Vagina (tissue), 2 donors: ENCODE measurements at places on chromosomes 3 and 15.
A peak's percentile ranks its signal among the peaks of the same experiment; 100 is the strongest.

- DNase-seq = no peak
Observed at GRCh38 chr15:73750438-73750837, 2.7 kb downstream of the INSYN1 start.

DNA sequence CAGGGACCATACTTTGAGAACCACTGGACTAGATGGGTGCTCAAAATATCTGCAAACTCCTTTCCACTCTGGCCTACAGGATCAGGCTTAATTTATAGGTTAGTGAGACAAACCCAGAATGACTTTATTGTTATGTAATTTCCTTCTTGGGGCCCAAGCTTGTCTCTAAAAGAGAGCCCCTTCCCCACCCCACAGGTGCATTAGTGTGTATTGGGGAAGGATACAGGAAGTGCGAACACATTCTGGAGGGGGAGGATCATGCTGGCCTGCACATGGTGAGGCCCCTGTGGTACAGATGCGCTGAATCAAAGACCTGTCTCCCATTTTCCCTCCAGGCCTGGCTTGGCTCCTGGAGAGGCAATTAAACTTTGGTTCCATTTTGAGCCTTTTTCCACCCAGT, 273.0 kb upstream of the LRTM1 start:
- DNase-seq = no peak

DNA sequence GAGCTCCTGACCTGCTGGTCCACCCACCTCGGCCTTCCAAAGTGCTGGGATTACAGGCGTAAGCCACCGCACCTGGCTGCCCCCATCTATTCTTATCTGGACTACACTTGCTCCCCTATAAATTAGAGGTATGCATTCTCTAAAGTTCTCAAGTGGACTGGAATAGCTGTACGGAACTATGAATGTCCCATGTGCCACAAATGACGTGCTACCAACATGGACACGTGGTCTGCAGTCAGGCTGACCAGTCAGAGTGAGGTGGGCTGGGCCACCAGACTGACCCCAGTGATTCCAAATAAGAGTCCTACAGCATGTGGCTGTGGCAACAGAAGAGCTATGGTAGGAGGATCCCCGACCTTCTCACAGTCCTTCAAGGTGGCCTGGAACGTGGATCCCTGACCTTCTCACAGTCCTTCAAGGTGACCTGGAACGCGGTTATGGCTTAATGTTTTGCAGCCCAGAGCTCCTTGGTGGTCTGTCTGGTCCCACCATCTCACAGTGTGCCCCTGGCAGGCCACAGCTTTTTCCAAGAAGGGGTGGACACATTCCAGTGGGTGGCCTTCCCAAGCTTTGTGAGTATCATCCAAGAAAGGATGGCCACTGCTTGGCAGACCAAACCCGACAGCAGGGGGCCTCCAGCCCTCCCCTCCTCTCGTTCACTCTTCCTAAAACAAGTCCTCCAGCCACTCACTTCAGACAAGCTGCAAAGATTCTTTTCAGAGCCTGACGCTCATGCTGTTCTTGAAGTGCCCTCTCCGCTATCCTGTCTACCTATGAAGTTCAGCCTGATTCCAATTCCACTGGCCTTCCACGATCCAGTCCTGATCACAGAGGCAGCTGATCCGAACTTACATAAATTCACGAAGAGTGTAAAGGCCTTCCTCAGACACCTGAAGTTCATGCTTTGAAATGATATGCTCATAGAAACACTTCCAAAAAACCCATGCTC, 4.4 kb downstream of the ADAMTS17 start:
- peak; percentile 80 for DNase-seq

DNA sequence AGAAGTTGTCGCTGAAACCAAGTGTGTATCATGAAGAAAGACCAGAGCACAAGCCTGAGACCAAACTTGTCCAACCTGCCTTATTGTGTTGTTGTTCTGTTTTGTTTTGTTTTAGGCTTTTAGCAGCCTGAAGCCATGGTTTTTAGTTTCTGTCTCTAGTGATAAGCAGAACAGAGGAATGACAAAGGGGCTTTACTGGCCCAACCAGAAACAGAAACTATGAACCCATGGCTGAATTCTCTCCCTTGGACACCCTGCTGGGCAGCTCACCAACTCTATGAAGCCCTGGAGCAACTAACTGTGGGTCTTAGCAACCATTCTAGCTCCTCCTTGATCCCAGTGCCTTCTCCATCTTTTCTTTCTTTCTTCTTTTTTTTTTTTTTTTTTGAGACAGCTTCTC, 30.3 kb downstream of the HCLS1 start:
- no peak for DNase-seq

GRCh38 chr3:189995129-189995528, 125.6 kb downstream of the P3H2 start:
- DNase-seq = no peak

DNA sequence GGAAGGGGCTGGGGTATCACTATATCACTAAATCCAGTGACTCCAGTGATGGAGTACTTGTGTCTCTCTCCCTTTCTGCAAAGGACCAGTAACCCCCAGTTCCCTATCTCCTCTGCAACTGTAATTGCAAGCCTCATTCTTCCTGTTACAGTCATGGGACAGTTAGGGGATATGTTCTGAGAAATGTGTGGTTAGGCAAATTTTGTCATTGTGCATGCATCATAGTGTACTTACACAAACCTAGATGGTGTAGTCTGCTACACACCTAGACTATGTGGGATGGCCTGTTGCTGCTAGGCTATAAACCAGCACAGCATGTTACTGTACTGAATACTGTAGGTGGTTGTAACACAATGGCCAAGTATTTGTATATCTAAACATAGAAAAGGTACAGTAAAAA, 2.2 kb downstream of the VPS8 start:
- no peak for DNase-seq

GRCh38 chr3:57821765-57822164, 65.7 kb downstream of the SLMAP start:
- no peak for DNase-seq

DNA sequence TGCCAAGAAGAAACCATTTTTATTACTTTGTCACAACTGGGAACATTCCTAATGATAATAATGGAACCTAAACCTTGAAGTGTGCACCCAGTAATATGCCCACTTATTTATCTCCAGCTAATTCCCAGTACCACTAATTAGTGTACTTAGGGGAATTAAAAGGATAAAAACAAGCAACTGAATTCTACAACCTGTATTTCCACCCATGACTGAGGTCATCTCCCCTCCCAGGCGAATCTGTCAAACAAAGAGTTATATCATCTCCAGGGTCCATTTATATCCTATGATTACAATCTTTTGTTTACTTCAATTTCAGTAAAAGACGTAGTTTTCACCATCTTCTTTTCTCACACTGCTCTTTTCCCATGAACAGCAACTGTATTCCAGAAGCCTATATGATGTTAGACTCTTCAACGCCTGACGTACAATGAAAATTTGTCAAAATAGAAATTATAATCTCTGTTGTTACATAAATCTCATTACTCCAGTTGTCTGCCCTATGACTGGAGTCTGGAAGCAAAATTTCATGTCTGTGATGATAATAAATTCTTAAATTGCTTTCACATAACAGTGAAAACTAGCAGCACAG, 177.6 kb downstream of the GOLIM4 start:
- no peak for DNase-seq

DNA sequence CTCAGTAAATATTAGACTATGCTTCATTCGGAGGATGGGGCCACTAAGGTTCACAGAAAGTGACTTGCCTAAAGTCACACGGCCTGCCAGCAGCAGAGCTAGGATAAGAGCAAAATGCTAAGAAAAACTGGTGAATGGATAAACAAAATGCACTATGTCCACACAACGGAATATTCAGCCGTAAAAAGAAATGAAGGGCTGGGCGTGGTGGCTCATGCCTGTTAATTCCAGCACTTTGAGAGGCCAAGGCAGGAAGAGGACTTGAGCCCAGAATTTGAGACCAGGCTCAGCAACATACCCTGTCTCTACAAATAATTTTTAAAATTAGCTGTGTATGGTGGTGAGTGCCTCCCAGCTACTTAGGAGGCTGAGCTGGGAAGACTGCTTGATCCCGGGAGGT, 7.7 kb downstream of the TKT start:
- no peak for DNase-seq

GRCh38 chr3:135970506-135971116, 5.1 kb downstream of the PPP2R3A start:
- DNase-seq = no peak

DNA sequence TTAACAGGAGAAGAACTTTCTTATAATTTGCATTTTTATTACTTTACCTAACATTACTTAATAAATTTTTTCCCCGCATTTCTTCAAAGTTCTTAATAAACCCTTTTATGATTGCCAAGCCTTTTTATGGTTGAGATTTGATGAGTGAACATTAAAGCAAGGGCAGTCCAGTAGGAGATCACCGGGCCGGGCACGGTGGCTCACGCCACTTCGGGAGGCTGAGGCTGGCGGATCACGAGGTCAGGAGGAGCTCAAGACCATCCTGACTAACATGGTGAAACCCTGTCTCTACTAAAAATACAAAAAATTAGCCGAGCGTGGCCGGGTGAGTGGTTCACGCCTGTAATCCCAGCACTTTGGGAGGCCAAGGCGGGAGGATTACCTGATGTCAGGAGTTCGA, 61.4 kb upstream of the TRA2B start:
- no peak for DNase-seq

DNA sequence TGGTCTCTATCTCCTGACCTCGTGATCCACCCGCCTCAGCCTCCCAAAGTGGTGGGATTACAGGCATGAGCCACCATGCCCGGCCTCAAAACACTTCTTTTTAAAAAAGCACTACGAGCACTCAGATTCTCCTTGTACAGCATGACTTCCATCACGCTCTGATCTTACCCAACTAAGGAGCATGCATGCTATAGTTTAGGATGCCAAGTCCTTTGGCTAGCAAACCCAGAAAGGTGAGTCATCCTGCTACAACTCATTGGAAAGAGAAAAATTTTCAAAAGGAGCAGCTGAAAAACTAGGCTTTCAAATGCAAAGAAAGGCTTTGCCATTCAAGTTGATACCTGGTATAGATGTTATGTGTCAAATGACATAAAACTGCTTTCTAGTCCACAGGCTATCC, 70.3 kb upstream of the PRICKLE2 start:
- no peak for DNase-seq

DNA sequence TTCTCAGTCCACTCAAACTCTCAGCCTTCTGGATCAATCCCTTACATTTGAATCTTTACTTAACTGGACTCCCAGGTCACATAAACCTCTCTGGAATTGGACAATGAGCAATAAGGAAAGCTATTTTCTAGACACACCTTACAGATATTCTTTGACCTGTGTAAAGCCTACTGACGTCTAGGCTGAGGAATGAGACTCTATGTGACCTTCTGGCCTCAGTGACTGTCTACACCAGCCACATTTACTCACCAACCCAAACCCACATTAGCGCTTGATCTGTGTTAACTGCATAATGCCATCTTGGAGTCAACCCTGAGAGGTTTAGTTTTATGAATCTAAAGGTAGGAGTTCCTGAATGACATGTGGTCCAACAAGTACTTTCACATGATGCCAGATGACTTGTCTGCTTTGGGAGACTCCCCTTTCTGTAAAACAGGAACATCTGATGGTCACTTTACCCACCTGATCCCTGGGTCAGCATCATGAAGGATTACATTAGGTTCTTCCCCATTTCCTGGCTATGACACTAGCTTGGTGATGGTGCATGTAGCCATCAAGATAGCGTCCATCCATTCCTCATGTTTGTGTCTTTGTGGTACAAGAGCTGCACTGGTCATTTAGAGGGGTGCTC, 11.4 kb upstream of the COMMD2 start:
- no peak for DNase-seq

GRCh38 chr15:71532994-71533393, 277.4 kb upstream of the NR2E3 start:
- DNase-seq = no peak

DNA sequence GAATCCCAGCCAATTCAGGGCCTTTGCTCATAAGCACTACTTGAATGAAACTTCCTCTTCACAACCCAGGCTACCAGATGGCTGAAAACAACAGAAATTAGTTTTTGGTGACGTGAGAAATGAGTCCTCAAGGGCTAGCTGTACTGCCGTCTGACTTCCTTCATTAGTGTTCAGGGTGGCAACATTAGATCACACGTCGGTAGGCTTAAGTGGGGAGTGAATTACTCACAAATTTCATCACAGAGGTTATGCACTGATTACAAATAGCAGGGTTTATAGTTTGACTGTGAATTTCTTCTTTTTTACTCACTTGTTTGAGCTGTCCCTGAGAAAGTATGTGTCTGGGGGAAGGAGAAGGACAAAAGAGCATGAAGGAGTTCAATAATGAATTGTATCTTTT, 397.2 kb downstream of the GAP43 start:
- no peak for DNase-seq

GRCh38 chr15:60697750-60698149, 218.8 kb upstream of the ICE2 start:
- no peak for DNase-seq

DNA sequence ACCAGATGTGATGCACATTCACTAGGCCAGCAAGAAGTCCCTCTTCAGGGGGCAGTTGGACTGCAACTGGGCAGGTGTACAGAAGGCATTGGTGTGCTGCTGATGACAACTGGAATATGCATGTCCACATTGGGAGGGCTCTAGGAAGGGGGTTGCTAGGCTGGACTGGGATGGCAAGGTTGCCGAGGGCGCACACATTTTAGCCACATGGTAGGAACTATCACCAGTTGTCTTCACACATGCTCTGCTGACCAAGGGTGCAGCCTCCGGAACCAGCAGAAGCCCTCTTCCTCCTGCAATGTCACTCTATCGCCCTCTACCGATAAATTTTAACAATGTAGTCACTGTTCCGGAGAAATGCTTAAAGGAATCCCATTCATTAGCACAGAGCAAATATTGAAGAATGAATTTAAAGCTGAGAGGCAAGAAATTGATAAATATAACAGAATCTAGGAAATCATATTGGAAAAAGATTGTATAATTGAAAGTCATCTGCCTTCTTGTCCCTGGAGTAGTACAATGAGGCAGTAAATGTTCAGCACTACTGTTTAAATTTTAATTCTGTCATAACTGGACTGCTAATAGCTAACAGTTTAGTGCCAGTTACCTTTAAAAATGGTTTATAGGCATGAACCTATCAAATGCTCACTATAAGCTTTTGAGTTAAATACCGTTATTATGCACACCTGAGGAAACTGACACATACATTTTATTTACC, 22.6 kb upstream of the LYSMD4 start:
- DNase-seq = no peak

GRCh38 chr3:195188426-195188927, 82.5 kb downstream of the XXYLT1 start:
- no peak for DNase-seq

GRCh38 chr3:49495023-49495422, 25.0 kb downstream of the DAG1 start:
- no peak for DNase-seq

DNA sequence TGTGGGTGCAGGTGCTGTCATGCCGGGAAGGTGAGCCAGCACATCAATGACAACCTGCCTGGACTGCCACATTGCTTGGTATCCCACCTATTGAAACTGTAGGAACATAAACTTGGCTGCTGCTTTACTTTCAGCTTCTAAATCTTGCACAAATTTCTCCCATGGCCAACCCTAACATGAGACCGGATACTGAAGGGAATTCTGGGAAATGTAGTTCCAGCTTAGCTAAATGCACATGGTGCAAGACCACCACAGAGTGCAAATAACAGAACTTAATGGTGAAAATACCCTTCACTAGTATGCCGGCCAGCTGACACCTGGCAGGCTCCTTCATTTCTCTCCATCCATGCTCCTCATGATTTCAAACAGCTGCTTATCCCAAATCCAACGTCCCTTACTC, 247.4 kb downstream of the ARRDC4 start:
- no peak for DNase-seq

GRCh38 chr15:31792611-31793199, 237.6 kb upstream of the CHRNA7 start:
- DNase-seq = no peak

- DNase-seq = no peak
Observed at GRCh38 chr15:39860200-39860599, 59.9 kb downstream of the GPR176 start.

GRCh38 chr3:157117875-157118654, 41.9 kb downstream of the CCNL1 start:
- DNase-seq = no peak
